ENCODE measurements at places on chromosomes 3 and 15.

DNA sequence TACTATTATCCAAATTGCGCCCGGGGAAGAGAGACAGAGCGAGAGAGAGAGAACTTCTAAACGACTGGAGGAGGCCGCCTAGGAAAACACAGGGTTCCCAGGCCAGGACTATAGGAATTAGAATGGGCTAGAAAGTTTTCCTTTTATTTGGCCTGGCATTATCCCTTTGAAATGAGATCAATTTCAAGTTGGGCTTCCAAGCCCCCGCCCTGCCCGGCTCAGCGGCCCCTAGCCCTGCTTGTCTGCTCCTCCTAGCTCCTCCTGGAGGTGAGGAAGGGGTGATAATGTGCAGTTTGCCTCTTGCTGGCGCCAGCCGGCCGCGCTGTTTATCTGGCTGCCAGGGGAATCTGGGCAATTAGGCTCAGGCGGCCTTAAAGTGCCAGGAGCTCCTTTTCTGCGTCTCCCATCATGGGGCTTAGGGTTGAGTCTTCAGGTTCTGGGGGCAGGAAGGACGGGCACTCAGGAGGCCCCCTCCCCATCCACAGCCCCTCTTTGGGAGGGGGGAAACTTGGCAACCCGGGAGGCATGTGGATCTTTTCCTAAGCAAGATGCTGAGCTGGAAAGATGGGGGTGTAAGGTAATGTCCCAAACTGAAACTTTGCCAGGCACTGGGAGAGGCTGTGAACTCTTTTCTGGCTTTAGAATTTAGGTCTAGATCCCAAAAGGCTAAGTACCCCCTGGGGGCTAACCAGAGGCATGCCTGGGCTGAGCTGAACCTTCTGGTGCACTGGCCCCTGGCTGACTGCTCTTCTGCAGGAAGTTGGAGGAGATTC is 5.5 kb downstream of the SMAD6 start:
- DNase-seq = peak; percentile 15

GRCh38 chr3:70982700-70983140 is 600.8 kb downstream of the FOXP1 start:
- no peak for DNase-seq

DNA sequence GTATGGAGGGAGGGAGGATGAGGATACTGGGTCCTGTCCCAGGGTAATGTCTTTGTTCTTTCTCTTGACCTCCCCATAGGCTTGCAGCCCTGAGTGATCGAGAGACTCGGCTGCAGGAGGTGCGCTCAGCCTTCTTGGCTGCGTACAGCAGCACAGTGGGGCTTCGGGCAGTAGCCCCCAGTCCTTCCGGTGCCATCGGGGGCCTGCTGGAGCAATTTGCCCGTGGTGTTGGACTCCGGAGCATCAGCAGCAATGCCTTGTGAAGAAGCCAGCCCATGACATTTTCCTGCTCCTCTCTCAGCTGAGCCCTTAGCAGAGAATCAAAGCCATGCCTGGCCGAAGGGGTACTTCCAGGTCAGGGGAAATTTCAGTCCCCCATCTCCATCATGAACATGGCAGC is 1.9 kb upstream of the CPNE9 start:
- no peak for DNase-seq

DNA sequence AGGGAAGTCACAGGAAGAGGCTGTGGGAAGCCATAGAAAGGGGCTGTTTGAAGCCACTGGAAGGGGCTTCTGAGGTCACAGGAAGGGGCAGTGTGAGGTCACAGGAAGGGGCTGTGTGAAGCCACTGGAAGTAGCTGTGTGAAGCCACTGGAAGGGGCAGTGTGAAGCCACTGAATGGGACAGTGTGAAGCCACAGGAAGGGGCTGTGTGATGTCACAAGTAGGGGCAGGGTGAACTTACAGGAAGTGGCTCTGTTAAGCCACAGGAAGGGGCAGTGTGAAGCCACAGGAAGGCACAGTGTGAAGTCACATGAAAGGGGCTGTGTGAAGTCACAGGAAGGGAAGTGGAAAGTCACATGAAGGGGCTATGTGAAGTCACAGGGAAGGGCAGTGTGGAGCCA is 33.1 kb downstream of the GASK1A start:
- DNase-seq = no peak

Measured in DMS79 (cell line).